ENCODE measurements at places on chromosomes 16 and 17.
A peak's percentile ranks its signal among the peaks of the same experiment; 100 is the strongest.

GRCh38 chr17:49299996-49300395 lies 62.1 kb downstream of the ZNF652 start:
- no peak overlapping the region for H3K27ac ChIP-seq
- H3K27me3 ChIP-seq = no peaks in the 10 kb centered on the region
- DNase-seq = no peak
- H3K4me3 ChIP-seq = no peak overlapping the region
- no peaks in the 10 kb centered on the region for H3K4me1 ChIP-seq
- H3K36me3 ChIP-seq = peaks cover 18% of the 10 kb centered on the region

DNA sequence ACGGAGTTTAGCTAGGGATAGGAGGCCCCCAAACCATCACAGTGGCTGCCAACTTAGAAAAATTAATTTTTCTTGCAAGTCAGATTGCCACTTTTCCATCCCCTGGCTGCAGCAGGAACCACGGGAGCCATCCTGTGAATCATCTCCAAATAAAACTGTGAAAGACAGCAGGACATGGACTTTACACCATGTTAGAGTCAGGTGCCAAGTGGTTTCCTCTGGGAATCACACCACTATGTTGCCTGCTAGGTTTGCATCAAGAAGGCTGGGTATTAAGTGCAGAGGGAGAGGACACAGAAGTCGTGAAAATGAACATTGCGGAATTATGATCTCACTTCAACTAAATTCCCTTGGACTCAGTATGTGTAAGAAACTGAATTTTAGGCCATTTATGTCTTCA lies 471.3 kb upstream of the GOT2 start:
- H3K4me3 ChIP-seq = no peak overlapping the region
- no peaks in the 10 kb centered on the region for H3K36me3 ChIP-seq
- no peak overlapping the region for H3K27ac ChIP-seq

- H3K4me3 ChIP-seq = no peak overlapping the region
- H3K27ac ChIP-seq = no peak overlapping the region
- H3K36me3 ChIP-seq = no peaks in the 10 kb centered on the region
- H3K4me1 ChIP-seq = no peaks in the 10 kb centered on the region
- peaks cover 21% of the 10 kb centered on the region for H3K27me3 ChIP-seq
Observed at GRCh38 chr16:8721336-8722024, 47.1 kb downstream of the ABAT start.

DNA sequence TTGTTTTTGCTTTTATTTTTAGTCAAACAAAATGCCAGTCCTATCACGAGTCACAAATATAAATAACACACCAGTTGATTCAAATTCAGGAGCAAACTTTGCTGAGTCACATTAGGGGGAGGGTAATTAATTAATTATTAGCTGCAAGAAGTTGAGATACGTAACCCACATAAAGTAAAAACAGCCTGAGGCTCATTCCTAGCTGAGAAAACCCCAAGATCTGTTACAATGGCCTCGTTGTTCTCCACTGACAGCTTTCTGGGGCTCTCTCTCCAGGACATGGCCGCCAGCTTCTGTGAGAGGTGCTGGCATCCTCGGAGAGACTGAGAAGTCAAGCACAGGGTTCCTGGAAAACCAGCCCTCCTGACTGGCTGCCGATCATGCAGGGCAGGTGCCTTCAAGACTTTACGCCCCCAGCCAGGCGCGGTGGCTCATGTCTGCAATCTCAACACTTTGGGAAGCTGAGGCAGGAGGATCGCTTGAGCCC lies 11.1 kb downstream of the RAB40B start:
- H3K4me3 ChIP-seq = no peak overlapping the region
- no peak for DNase-seq
- H3K27ac ChIP-seq = no peak overlapping the region

DNA sequence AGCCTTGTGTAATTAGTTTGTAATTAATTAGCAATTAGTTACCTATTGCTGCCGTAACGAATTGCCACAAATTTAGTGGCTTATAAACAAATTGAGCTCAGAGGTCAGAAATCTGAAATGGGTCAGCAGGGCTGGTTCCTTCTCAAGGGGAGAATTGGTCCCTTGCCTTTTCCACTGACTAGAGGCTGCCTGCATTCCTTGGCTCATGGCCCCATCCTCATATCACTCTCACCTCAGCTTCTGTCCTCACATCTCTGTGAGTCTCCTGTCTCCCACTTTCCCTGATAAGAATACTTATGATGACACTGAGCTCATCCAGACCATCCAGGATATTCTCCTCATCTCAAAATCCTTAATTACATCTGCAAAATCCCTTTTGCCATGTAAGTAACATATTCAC lies 31.0 kb upstream of the NGFR start:
- peaks cover 72% of the 10 kb centered on the region for H3K27me3 ChIP-seq
- H3K4me1 ChIP-seq = no peaks in the 10 kb centered on the region
- no peak overlapping the region for H3K4me3 ChIP-seq
- no peaks in the 10 kb centered on the region for H3K36me3 ChIP-seq
- no peak for DNase-seq

DNA sequence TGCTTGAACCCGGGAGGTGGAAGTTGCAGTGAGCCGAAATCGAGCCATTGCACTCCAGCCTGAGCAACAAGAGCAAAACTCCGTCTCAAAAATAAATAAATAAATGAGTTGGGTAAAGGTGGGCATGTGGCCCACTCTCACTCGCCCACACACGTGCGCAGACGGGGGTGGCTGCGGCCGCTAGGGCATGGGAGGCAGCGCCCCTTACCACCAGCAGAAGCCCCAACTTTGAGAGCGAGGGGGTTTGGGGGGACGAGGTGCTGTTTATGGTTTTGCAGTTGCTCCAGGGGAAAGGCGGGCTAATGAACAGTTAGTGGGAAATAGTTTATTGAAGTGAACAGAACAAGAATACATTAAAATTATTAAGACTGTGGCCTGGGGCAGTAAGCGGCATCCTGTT lies 14.9 kb upstream of the RBFOX3 start:
- no peak for DNase-seq
- no peaks in the 10 kb centered on the region for H3K36me3 ChIP-seq
- no peak overlapping the region for H3K27ac ChIP-seq
- H3K4me1 ChIP-seq = peaks cover 10% of the 10 kb centered on the region
- H3K27me3 ChIP-seq = peaks cover 76% of the 10 kb centered on the region
- no peak overlapping the region for H3K4me3 ChIP-seq

GRCh38 chr16:23753908-23754593 lies 775 bp upstream of the CHP2 start:
- no peak overlapping the region for H3K27ac ChIP-seq
- no peak for DNase-seq
- H3K4me1 ChIP-seq = no peaks in the 10 kb centered on the region
- no peaks in the 10 kb centered on the region for H3K36me3 ChIP-seq
- peaks cover 15% of the 10 kb centered on the region for H3K27me3 ChIP-seq
- no peak overlapping the region for H3K4me3 ChIP-seq

DNA sequence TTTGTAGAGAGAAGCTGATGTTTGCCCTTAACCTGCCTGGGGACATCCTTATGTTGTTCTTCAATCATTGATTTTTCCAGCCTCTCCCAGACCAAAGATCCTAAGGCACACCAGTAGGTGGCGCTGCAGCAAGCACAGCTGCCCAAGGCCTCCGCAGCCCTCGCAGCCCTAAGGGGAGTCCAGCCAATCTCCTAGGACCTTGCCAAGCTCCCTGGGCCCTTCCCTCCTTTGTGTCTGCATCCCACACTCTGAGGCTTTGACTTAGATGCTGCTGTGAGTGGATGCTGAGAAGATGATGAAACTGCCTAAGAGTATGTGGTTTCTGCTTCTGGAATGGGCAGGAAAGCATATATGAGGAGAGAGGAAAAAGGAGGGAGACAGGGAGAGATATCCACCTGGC lies 47.1 kb downstream of the SPACA3 start:
- no peak overlapping the region for H3K4me3 ChIP-seq
- DNase-seq = peak; percentile 18
- no peak overlapping the region for H3K27ac ChIP-seq
- H3K27me3 ChIP-seq = no peaks in the 10 kb centered on the region

GRCh38 chr16:85396879-85397871 lies 215.9 kb upstream of the GSE1 start:
- H3K4me3 ChIP-seq = no peak overlapping the region
- H3K27ac ChIP-seq = no peak overlapping the region
- H3K4me1 ChIP-seq = peaks cover 13% of the 10 kb centered on the region

GRCh38 chr16:68728523-68728922 lies 8.6 kb upstream of the CDH1 start:
- H3K4me1 ChIP-seq = peaks cover 6% of the 10 kb centered on the region
- H3K27me3 ChIP-seq = no peaks in the 10 kb centered on the region
- DNase-seq = no peak
- H3K4me3 ChIP-seq = no peak overlapping the region
- H3K36me3 ChIP-seq = no peaks in the 10 kb centered on the region
- no peak overlapping the region for H3K27ac ChIP-seq

DNA sequence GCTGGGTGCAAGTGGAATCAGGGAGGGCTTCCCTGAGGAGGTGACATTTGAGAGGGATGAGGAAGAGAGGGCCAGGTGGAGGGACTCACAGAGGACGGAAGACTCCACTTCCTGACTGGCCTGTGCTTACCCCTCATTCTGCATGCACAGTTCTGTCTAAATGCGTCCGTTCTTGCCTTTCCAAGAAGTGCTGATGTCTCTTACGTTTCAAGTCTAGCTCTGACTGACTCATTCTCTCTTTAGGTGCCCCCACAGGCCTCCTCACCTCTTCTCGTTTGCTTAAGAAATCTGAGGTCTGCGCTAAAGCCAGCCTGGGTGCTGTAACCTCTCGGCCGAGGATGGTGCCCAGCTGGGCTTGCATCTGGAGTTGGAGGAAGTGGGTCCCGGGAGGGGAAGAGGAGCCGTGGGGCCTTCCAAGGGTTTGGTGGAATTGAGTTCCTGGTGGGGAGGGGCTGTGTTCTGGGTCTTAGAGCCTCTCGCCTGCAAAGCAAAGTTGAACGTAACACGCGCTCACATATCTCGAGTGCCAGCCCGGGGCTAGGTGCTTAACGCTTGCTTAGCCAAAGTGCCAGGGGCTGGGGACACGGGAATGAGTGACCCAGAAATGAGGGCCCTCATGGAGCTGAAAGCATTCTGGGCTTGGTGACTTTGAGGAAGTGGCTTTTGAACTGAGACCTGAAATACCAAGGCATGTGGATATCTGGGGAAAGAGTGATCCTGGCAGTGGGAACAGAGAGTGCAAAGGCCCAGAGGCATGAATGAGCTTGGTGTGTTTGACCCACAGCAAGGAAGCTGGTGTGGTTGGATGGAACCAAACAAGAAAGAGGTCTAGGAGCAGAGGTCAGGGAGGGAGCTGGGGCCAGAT lies 4.8 kb downstream of the IL4R start:
- H3K4me1 ChIP-seq = peaks cover 71% of the 10 kb centered on the region
- no peak for DNase-seq
- H3K4me3 ChIP-seq = no peak overlapping the region

- H3K36me3 ChIP-seq = no peaks in the 10 kb centered on the region
- no peak overlapping the region for H3K27ac ChIP-seq
- H3K4me3 ChIP-seq = no peak overlapping the region
Observed at GRCh38 chr16:57016831-57017230, 27.5 kb downstream of the NLRC5 start.

DNA sequence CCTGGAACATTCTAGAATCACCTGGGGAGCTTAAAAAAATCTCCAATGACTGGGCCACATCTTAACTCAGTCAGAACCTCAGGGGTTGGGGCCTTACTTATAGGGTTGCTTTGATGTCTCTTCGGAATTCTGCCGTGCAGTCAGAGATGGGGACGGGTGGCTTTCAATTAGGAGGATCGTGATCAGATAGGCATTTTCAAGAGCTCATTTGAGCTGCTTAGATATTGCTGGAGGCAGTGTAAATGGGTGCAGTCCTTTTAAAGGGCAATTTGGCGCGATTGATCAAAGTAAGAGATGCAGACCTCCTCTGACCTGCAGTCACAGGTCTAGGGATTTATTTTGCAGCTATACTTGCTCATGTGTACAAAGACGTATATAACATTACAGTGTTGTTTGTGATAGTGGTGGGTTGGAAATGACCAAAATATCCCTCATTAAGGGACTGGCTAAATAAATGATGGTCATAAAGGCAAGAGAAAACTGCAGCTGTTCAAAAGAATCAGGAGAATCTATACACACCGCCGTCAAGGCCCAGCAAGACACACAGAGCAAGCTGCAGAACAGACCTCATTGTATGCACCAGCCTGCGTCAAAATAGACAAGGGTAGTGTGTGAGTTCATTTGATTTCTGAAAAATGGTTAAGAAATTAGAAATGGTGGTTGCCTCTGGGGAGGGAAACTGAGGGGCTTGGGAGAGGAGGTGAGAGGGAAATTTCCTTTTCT lies 6.3 kb upstream of the KCNG4 start:
- no peak overlapping the region for H3K27ac ChIP-seq
- no peak for DNase-seq
- H3K4me1 ChIP-seq = peaks cover 12% of the 10 kb centered on the region
- no peaks in the 10 kb centered on the region for H3K36me3 ChIP-seq
- H3K4me3 ChIP-seq = no peak overlapping the region
- no peaks in the 10 kb centered on the region for H3K27me3 ChIP-seq

DNA sequence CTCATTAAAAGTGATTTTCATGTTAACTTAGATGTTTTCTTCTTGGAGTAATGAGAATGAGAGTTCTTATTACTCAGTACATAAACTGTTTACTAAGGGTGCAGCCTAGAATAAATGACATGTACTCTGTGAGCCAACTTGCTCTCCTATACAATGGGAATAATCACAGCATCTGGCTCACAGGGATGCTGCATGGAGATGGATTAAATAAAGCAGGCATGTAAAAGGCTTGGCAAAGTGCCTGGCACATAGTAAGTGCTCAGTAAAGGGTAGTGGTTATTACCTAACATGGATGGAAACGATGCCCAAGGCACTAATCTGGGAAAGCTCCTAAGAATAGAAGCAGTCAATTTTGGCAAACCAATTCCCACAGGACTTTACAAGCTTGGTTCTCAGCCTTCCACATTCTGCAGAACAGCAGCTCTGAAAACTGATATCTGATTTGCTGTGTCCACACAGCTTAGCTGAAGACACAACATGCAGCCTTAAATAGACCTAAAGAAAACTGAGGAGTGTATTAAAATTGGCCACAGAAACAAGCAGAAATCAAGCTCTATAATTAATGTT lies 176.1 kb downstream of the ABCC12 start:
- no peak for DNase-seq
- no peak overlapping the region for H3K27ac ChIP-seq
- 0 out of 2 replicates have a peak, but pooled peaks cover 4% of the 10 kb centered on the region for H3K4me1 ChIP-seq

DNA sequence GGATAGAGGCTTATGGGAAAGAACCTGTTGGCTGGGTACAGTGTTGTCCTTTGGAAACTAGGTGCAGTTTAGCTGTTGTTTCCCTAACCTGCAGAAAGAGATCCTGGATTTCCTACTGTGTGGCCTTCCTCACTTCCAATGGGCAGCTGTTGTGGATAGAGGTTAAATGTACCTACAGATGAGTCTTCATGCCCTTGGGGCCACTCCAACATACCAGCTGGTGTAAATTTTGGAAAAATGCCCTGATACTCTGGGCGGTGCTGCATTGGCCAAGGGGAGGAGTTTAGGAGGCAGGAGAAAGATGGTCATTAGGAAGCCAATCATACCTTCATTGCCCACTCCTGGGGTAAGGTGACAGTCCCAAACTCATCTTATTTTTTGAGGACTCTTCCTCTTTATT lies 70.2 kb downstream of the SNX11 start:
- no peaks in the 10 kb centered on the region for H3K36me3 ChIP-seq
- DNase-seq = peak; percentile 51
- peaks cover 11% of the 10 kb centered on the region for H3K4me1 ChIP-seq
- no peaks in the 10 kb centered on the region for H3K27me3 ChIP-seq

All from PC-3 (cell line).